Liver (tissue), 10 donors: ENCODE measurements at places on chromosomes 1 and 21.

DNA sequence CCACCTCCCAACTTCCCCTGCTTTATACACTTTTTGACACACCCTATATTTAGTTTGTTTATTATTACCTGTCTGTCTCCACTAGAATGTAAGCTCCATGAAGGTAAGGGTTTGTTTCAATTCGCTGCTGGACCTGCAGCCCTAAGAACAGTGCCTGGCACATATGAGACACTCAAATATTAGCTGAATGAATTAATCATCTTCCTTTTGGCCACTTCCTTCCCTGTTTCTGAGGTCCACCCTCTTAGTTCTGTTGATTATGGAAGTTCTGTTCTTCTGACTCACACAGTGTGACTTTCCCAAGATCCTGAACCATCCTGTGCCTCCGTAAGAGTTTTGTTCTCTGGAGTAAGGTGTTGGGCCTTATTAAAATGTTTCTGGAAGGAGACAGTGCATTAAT, 40.4 kb upstream of the GJA5 start:
- DNase-seq, result no peak

- DNase-seq, result no peak
These were observed 923 bp upstream of the IFNGR2 start for GRCh38 chr21:33402001-33402979.

GRCh38 chr1:22754824-22755223, 44.2 kb downstream of the EPHB2 start:
- DNase-seq, result no peak

- DNase-seq, result no peak
These were observed 505 bp downstream of the ENTREP3 start for GRCh38 chr1:155254714-155255242.

DNA sequence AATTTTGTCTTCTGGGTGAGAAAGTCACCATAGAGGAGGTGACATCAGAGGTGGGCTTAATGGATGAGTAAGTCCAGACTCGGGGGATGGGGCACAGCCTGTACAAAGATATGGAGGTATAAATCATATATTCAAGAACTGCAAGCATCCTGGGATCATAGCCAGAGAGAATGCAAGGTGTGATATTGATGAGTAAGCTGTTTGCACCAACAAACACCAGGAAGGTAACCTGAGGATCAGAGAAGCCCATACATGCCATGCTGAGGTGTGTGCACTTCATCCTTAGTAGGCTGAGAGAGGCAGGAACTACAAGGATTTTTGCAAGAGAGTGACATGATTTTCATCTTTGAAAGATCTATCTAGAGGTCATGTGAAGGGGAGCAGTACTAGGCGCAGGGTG, 306.4 kb downstream of the HHAT start:
- no peak for DNase-seq

GRCh38 chr1:23200883-23201282, 16.4 kb downstream of the HTR1D start:
- DNase-seq, result no peak
